ENCODE measurements at places on chromosomes 3 and 15.
A peak's percentile ranks its signal among the peaks of the same experiment; 100 is the strongest.

DNA sequence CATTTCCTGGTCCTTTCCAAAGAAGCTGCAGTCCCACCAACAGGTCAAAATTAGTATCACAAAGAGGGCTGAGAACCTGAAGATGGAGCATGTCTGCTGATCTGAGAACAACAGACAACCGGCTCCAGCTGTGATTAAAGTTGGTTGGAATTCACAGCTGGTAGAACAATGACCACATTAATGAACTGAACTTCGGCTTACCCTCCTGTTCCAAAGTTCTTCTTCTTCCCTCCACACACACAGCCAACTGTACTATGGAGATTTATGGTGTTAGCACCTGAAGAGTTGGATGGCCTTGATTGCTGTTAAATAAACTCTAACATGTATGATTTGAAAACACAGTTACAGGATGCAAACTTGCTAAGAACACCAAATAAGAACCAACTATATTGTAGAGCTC, 27.4 kb upstream of the ROPN1 start:
- no peak for DNase-seq
- H3K27ac ChIP-seq: no peak overlapping the region
- peaks cover 1% of the 10 kb centered on the region for H3K27me3 ChIP-seq
- H3K4me1 ChIP-seq: peaks cover 33% of the 10 kb centered on the region
- peaks cover 8% of the 10 kb centered on the region for H3K36me3 ChIP-seq

GRCh38 chr15:44661576-44661975, 1.9 kb downstream of the SPG11 start:
- no peak overlapping the region for H3K27ac ChIP-seq
- H3K4me3 ChIP-seq: no peak overlapping the region
- peaks cover 4% of the 10 kb centered on the region for H3K4me1 ChIP-seq
- peaks cover 11% of the 10 kb centered on the region for H3K36me3 ChIP-seq

- DNase-seq: no peak
- no peaks in the 10 kb centered on the region for H3K36me3 ChIP-seq
- H3K27me3 ChIP-seq: peaks cover 2% of the 10 kb centered on the region
- peaks cover 7% of the 10 kb centered on the region for H3K4me1 ChIP-seq
Observed at GRCh38 chr3:187323091-187323490, 31.6 kb upstream of the MASP1 start.

DNA sequence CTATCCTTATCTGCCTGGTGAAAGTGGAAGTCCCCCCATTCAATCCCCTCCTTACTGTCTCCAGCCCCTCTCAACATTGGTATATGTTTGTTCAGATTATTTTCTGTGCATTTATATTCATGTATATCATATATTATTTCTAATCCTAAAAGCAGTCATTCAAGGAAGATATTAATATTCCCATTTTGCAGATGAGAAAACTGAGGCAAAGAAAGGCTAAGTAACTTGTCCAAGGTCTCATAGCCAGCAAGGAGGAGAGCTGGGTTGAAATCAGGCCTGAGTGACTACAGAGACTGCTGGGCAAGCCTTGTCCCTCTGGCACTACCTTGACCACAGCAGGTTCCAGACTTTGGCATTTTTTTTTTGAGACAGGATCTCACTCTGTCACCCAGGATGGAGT, 29.0 kb downstream of the FOXL2NB start:
- H3K27ac ChIP-seq: no peak overlapping the region
- no peaks in the 10 kb centered on the region for H3K36me3 ChIP-seq
- no peaks in the 10 kb centered on the region for H3K4me1 ChIP-seq
- no peak overlapping the region for H3K4me3 ChIP-seq

DNA sequence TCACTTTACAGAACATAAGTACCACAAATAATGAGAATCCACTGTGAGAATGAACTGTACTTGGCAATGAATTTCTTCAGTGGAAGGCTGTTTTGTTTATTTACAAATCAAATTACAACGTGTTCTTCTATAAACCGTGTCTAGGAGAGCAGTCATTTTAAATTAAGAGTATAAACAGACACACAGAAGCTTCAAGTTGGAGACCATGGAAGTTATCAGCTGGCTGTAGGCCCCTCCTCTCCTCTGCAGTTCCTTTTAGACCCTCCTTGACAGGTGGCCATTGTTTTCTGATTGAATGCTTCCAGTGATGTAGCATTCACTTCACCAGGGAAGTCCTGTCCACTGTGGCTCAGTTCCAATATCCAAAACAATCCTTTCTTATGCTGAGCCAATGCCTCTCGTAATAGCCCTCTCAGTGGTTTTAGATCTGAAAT, 7.3 kb upstream of the MAPK6 start:
- H3K27me3 ChIP-seq: no peaks in the 10 kb centered on the region
- peaks cover 53% of the 10 kb centered on the region for H3K4me1 ChIP-seq
- H3K4me3 ChIP-seq: no peak overlapping the region
- H3K27ac ChIP-seq: peak overlapping the region; percentile 28
- peak; percentile 12 for DNase-seq

DNA sequence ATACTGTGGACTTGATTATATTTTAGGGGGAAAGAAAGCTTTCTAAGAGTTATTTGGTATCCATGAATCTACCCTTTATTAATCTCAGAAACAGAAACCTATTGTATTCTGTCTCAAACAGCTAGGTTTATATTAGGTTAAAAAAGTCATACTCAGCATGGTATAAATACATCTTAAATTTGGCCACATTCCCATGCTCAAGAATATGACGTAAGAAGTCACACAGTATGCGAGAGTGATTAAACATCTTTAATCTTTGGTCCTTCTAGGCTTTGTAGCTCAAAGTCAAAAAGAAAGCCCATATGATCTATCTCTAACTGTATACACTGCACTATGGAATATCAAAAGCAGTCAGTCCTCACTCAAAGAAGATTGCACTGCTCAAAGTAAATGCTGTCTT, 131.4 kb downstream of the EPHA3 start:
- H3K36me3 ChIP-seq: no peaks in the 10 kb centered on the region
- no peaks in the 10 kb centered on the region for H3K27me3 ChIP-seq
- no peaks in the 10 kb centered on the region for H3K4me1 ChIP-seq
- DNase-seq: no peak
- no peak overlapping the region for H3K27ac ChIP-seq

DNA sequence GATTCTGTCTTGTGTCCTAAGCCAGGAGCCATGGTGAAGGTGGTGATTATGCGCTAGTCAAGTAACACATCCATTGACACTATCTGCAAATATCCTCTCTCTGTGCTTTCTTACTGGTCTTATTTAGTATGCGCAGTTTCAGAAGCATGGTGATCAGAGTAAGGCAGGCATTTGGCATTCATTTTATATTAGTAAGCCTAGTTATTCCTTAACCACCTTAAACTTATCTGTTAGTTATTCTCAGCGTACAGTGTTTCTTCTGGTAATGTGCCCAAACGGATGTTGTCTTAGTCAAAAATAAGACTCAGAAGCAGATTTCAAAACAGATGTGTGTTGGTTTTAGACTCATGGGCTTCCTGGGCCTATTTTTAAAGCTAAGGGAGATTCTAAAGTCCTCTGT, 329.2 kb downstream of the GRM7 start:
- H3K4me3 ChIP-seq: no peak overlapping the region
- no peaks in the 10 kb centered on the region for H3K27me3 ChIP-seq
- DNase-seq: no peak
- H3K36me3 ChIP-seq: no peaks in the 10 kb centered on the region
- H3K27ac ChIP-seq: no peak overlapping the region
- H3K4me1 ChIP-seq: no peaks in the 10 kb centered on the region

- H3K27ac ChIP-seq: no peak overlapping the region
- H3K36me3 ChIP-seq: no peaks in the 10 kb centered on the region
- no peak overlapping the region for H3K4me3 ChIP-seq
- DNase-seq: no peak
- peaks cover 5% of the 10 kb centered on the region for H3K27me3 ChIP-seq
- H3K4me1 ChIP-seq: peaks cover 4% of the 10 kb centered on the region
Observed at GRCh38 chr3:194056731-194057415, 79.1 kb upstream of the HES1 start.

GRCh38 chr3:185997130-185997529, 59.3 kb upstream of the TRA2B start:
- H3K27ac ChIP-seq: no peak overlapping the region
- H3K27me3 ChIP-seq: peaks cover 2% of the 10 kb centered on the region
- DNase-seq: no peak
- no peaks in the 10 kb centered on the region for H3K36me3 ChIP-seq
- H3K4me3 ChIP-seq: no peak overlapping the region

DNA sequence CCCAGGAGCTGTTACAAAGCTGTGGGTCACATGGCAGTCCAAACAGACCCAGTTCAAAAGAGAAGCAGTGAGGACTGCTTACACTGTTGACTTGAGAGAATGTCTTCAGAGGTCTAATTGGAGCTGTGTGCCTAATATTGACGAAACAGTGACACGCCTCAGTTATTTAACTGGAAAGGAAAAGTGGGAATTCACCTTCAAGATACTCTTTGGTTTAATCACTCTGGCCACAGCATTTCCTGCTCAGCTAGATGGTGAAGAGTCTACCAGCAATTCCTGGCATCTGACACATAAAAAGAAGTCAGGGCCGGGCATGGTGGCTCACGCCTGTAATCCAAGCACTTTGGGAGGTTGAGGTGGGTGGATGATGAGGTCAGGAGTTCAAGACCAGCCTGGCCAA, 326.4 kb downstream of the SV2B start:
- no peak overlapping the region for H3K4me3 ChIP-seq
- DNase-seq: no peak
- H3K27ac ChIP-seq: no peak overlapping the region
- no peaks in the 10 kb centered on the region for H3K27me3 ChIP-seq
- peaks cover 4% of the 10 kb centered on the region for H3K4me1 ChIP-seq

DNA sequence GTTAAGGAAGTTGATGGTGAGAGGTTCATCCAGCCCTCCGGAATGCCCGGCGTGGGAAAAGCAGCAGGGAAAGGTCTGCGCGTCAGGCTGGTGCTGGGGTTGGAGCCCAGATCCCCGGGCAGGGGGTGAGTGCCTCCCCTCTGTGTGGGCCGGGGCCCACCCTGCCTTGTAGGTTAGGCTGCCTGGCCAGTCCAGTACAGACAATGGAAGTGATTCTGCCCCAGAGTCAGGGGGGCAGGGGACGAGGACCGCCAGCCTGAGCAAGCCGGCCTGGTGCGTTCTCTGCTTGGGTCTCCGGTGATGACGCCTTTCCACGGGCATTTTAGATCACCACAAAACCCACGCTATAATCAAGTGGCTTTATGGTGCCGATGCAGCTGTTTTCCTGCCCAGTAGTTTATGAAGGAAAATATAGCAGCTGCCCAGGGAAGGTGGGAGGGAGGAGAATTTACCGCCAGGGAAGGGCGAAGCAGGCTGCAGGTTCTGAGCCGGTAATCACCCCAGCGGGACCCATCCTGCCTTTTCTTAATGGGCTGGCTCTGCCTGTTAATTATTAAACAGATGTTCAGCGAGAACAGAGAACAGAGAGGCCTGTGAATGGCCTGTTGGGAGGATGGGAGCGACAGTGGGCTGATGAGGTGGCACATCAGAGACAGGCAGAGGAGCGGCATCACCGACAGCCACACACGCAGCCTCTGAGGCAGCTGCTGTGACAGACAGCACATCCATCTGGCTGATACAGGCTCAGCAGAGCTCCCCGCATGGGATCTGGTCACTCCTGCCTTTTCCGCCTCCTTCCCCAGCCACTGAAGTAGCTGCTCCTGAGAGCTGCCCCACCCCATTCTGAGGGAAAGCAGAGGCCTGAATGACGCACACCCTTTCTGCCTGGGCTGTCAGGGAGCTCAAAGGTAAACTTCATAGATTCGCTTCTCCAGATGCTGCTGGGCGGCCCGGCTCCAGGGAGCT, 35.2 kb downstream of the BDH1 start:
- H3K36me3 ChIP-seq: peaks cover 23% of the 10 kb centered on the region
- no peak overlapping the region for H3K27ac ChIP-seq
- H3K27me3 ChIP-seq: peaks cover 16% of the 10 kb centered on the region

DNA sequence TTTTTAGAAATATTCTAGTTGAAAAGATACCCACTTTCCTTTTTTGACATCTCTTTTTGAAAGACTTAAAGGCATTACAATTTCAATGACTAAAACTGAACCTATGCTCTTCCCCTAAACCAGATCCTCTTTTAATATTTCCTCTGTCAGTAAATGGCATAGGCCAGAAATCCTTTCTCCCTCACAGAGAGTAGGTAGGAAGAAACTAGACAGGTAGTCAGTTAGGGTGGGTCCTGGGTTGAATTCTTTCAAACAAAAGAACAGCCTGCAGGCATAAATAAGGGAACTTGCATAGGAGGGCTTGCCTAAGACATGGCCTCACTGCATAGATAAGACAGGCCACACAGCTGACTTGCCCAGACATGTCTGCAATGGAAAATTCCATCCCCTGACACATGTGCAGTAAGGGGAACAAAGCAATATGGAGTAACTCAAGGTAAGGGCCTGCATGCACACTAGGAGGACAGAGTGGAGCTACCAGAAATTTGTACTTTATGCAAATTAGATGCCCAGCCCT, 23.1 kb downstream of the PLSCR5 start:
- no peaks in the 10 kb centered on the region for H3K27me3 ChIP-seq
- H3K4me3 ChIP-seq: no peak overlapping the region
- no peaks in the 10 kb centered on the region for H3K4me1 ChIP-seq
- H3K36me3 ChIP-seq: peaks cover 8% of the 10 kb centered on the region

DNA sequence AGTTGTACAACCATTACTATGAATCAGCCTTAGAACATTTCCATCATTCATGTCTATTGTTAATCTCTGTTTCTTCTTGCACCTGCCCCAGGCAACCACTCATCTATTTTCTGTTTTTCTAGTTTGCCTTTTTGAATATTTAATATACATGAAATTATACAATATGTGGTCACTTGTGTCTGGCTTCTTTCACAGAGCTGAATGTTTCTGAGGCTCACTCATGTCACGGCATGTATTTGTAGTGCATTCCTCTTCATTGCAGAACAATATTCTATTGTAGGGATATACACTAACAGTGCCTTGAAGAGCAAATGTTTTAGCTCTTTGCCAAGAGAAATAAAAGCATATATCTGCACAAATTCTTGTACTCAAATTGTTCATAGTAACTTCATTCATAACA, 32.9 kb downstream of the CERS3 start:
- no peak for DNase-seq
- no peak overlapping the region for H3K27ac ChIP-seq
- no peaks in the 10 kb centered on the region for H3K36me3 ChIP-seq
- no peaks in the 10 kb centered on the region for H3K27me3 ChIP-seq

DNA sequence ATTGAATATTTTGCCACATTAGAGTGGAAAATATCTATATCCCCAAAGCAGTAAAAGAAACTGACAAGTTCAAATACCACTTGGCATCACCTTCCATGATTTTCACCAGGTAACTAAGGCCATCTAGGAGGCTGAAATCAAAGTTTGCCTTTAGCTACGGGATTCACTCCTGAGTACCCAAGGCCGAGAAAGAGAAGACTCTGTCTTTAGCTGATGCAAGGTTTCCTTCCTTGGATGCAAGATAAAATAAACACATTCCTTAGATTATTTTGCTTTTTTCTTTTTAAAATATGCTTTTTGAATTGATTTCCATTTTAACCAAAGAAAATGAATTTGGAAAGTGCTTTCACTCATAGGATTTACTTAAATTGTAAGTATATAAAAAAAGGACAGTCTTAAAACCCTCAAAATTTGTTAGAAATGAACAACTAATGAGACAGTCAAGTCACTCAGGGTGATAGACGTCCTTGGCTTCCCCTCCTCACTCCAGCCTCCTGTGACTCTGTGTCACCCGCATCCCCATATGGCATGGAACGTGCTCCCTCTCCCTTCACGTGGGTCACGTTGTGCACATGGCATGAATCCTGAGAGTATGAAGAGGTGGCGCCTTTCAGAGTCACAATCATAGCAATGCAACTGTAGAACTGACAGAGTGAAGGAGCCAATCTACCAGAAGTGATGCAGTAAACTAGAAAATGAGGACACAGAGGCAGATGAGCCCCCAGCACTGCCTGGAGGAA, 148.4 kb downstream of the RTP4 start:
- no peak overlapping the region for H3K4me3 ChIP-seq
- no peaks in the 10 kb centered on the region for H3K27me3 ChIP-seq
- peaks cover 8% of the 10 kb centered on the region for H3K36me3 ChIP-seq
- H3K27ac ChIP-seq: no peak overlapping the region
- peaks cover 9% of the 10 kb centered on the region for H3K4me1 ChIP-seq
